ENCODE measurements at places on chromosomes 6 and 20.

DNA sequence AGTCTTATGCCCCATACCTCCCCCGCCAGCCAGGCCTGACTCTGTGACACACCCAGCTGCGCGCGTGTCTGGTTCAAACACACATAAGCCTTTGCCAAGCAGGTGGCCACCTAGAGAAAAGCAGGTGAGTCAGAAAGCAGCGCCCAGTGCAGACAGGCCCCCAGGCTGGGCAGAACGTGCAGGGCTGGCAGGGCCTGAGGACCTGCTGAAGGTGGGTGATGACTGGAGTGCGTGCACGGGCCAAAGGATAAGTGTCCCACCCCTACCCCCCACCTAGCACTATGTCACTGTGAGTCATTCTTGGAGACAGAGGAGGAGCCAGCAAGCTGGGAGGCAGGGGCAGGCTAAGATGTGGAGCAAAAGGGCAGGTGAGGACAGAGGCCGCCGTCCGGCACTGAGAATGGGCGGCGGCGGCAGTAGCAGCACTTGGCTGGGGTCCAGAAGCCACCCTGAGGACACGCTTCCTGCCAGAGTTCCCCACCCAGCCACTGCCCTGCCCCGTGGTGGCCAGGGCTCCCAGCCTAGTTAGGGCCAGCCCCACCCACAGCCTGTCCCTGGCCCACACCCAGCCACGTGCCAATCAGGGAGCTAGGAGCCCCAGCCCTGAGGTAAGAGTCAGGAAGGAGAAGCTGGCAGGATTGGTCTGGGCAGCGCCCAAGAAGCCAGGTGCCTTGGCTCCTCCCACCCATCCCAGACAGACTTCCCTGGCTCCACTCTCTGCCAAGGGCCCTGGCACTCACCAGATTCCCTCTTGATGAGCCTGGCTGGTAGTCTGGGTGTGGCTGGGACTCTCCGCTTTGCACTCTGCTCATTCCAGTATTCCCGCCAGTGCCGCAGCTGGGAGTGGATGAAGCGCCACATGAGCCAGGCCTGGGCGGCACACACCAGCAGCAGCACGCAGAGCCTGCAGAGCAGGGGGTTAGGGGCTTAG, 72.7 kb downstream of the TRAM2 start:
- H3K4me3 ChIP-seq = no peak overlapping the region
- no peak for DNase-seq
- H3K4me1 ChIP-seq = peaks cover 3% of the 10 kb centered on the region
- H3K27ac ChIP-seq = no peak overlapping the region
- H3K27me3 ChIP-seq = no peaks in the 10 kb centered on the region

- H3K4me1 ChIP-seq = peaks cover 4% of the 10 kb centered on the region
- no peaks in the 10 kb centered on the region for H3K27me3 ChIP-seq
- no peak overlapping the region for H3K4me3 ChIP-seq
- no peak for DNase-seq
These were observed 42.6 kb downstream of the KIAA1755 start for GRCh38 chr20:38217791-38218565.

- DNase-seq = no peak
- no peaks in the 10 kb centered on the region for H3K36me3 ChIP-seq
- no peaks in the 10 kb centered on the region for H3K4me1 ChIP-seq
- H3K27me3 ChIP-seq = peaks cover 18% of the 10 kb centered on the region
- H3K27ac ChIP-seq = no peak overlapping the region
These were observed 73.2 kb downstream of the CDH22 start for GRCh38 chr20:46235077-46235476.

GRCh38 chr6:26157251-26158075, 70.2 kb downstream of the HFE start:
- H3K4me3 ChIP-seq = peak overlapping the region; percentile 96
- peak; percentile 61 for DNase-seq
- peaks cover 8% of the 10 kb centered on the region for H3K36me3 ChIP-seq
- peak overlapping the region; percentile 99 for H3K27ac ChIP-seq
- no peaks in the 10 kb centered on the region for H3K27me3 ChIP-seq
- peaks cover 28% of the 10 kb centered on the region for H3K4me1 ChIP-seq

GRCh38 chr6:35148167-35148741, 7.1 kb upstream of the TCP11 start:
- no peak overlapping the region for H3K4me3 ChIP-seq
- no peak for DNase-seq
- no peak overlapping the region for H3K27ac ChIP-seq
- no peaks in the 10 kb centered on the region for H3K27me3 ChIP-seq

DNA sequence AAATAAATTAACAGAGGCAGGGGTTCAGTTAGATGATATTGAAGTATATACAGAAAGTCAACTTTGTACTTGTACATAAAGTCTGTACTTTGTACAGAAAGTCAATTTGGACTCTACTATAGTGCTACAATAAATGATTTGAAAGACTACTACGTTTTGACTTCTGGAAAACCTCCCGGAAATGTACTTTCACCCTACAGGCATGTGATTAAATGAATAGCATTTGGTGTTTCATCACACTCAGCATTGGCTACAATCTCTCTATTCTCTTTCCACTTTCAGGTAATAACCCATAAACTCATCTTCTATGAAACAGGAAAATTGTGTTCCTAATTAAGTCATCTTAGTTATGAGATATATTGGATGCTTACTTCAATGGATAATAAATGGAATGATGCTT, 25.6 kb upstream of the MC3R start:
- no peaks in the 10 kb centered on the region for H3K4me1 ChIP-seq
- H3K27me3 ChIP-seq = peaks cover 3% of the 10 kb centered on the region
- no peak overlapping the region for H3K4me3 ChIP-seq
- H3K27ac ChIP-seq = no peak overlapping the region
- DNase-seq = no peak
- no peaks in the 10 kb centered on the region for H3K36me3 ChIP-seq

GRCh38 chr6:30317913-30318589, 8.7 kb upstream of the TRIM39 start:
- peaks cover 24% of the 10 kb centered on the region for H3K36me3 ChIP-seq
- no peak overlapping the region for H3K4me3 ChIP-seq
- peaks cover 43% of the 10 kb centered on the region for H3K4me1 ChIP-seq
- no peaks in the 10 kb centered on the region for H3K27me3 ChIP-seq
- DNase-seq = no peak
- peak overlapping the region; percentile 73 for H3K27ac ChIP-seq

DNA sequence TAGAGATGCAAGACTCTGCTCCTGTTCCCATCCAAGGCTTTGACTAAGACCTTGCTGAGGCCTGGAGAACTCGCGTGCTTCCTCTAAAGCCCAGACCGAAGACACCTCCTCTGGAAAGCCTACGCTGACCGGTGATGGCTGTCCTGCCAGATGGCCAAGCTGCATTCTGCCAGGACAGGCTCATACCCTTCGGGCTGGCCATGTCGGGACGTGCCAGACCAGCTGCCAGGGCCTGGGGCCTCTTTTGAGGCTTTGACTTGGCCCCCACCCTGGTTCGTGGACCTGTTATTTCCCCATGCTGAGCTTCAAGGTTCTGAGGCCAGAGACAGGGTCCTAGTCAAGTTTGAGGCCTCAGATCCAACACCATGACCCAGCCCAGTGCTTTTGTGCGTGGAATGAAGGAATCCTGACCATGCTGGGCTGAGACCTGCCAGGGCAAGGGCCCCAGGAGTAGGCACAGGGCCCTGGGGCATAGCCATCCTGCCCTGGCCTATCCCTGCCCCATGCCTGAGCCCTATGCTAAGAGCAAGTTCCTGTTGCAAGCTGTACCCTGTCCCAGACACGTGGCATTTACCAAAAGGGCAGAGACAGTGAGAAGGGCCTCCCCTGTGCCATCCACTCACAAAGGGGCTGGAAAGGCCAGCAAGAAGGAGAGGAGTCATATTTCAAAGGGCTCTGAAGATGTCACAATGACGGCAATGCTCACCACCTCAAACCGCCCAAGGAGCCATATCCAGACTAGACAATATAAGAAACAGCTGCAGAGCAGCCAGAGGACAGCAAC, 42.8 kb downstream of the MRPL14 start:
- H3K4me1 ChIP-seq = no peaks in the 10 kb centered on the region
- H3K36me3 ChIP-seq = no peaks in the 10 kb centered on the region
- no peak for DNase-seq
- H3K4me3 ChIP-seq = no peak overlapping the region
- H3K27ac ChIP-seq = no peak overlapping the region

DNA sequence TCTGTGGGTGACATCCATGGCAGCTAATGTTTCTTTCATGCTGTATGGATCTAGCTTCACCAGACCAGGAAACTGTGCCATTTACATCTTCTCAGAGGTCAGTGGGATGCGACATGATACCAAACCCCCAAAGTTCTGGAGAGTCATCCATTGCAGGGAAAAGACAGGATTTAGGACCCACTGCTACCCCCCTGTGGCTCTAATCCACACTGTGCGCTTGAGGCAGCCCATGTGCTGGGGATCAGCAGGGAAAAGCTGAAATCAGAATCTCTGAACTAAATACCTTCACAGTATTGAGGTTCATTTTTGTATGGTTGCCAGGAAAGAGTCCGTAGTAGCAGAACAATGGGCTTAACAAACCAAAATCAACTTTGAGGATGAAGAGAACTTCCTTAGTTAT, 164.4 kb downstream of the TMEM242 start:
- H3K4me1 ChIP-seq = peaks cover 2% of the 10 kb centered on the region
- H3K27me3 ChIP-seq = no peaks in the 10 kb centered on the region
- no peak overlapping the region for H3K4me3 ChIP-seq

- H3K27me3 ChIP-seq = no peaks in the 10 kb centered on the region
- H3K4me1 ChIP-seq = no peaks in the 10 kb centered on the region
- H3K4me3 ChIP-seq = no peak overlapping the region
- no peak overlapping the region for H3K27ac ChIP-seq
- H3K36me3 ChIP-seq = no peaks in the 10 kb centered on the region
These were observed 344.9 kb upstream of the MANEA start for GRCh38 chr6:95232446-95232845.

DNA sequence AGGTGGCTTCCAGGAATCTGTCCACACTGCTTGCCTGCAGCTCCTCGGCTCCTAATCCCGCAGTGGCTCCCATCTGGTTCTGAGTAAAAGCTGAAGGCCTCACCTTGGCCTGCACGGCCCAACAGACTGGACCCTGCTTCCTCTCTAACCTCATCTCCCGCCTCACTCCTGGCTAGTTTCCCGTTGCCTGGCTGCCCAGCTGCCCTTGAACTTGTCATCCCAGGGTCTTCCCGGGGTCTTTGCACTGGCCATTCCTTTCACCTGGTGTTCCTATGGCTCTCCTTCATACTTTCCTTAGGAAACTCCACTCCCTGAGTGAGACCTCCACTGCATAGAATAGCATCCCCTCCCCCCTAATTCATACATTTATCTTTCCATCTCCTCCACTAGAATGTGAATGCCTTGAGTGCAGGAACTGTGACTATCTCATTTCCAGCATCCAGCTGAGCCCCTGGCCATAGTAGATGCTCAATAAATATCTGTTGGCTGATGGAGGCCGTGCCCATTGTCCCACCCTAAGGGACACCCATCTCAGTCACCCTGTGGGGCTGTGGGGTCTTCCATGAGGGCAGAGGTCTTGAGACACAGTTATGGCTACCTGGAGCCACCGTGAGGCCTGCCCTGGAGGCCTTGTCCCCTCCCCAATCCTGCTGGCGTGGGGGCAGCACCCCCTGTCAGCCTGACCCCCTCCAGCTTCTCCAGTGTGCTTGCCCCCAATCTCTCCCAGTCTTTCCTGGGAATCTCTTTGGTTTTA, 9.1 kb upstream of the SIRPA start:
- peaks cover 3% of the 10 kb centered on the region for H3K36me3 ChIP-seq
- H3K4me1 ChIP-seq = peaks cover 32% of the 10 kb centered on the region
- peaks cover 5% of the 10 kb centered on the region for H3K27me3 ChIP-seq
- no peak overlapping the region for H3K4me3 ChIP-seq

Data from memory B cell (primary cell).